ENCODE measurements at places on chromosomes 12 and 14. TPM values are rescaled to one million over a fixed set of nuclear protein-coding genes. Genes with fewer than 3 reads are reported as not detected.

- DNase-seq, result no peak
Measured at GRCh38 chr14:105165761-105166485, 2.7 kb downstream of the JAG2 start.

DNA sequence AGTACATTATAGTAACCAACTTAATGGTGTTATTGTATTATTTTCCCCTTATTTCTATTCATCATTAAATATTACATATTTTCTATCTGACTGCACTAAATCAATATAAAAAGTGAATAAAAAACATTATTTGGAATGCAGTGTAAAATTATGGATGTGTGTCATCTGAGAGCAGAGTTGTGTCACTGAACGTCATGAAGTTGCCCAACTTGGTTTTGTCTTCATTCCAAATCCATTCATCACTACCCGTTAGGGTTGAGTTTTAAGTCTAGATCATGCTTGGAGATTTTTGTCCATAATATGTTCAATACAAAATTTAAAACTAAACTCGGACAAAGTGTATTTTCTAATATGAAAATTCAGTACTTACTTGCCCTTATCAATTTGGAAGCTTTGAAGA, 16.1 kb downstream of the KLRF1 start:
- DNase-seq, result no peak

DNA sequence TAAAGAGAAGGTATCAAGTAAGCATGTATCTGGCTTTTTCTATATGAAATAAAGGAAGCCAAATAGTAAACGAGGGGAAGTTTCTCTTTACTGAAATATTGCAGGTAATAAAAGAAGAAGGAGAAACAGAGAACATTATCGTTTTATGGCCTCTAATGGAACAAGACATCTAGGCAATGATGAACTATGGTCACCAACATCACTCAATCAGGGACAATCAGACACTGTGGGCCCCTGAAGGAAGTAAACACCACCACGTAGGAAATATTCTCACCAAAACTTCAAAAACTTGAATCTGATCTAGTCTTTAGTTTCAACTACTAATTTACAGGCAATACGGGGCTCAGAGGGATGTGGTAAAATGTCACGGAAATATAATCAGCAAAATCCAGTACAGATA, 15.9 kb downstream of the HEBP1 start:
- DNase-seq, result no peak

DNA sequence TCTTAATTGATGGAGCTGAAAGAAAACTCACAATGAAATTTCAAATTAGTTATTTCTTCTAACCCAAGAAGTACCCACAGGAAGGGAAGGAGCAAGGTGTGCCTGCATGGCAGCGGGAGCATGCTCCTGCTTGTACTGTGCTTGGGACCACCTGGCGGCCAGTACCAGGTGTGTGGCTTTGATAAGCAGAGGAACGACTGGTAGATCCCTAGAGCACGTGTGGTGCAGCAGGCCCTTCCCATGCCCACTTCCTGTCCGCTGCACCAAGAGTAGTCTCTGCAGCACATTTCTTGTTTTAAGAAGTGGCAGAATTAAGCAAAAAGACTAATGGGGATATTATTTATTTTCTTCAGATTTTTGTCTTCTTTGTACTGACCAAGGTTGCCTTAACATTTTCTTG, 122.3 kb upstream of the ATF1 start:
- no peak for DNase-seq

GRCh38 chr12:13523536-13524307, 327.2 kb downstream of the EMP1 start:
- DNase-seq, result no peak

GRCh38 chr12:109630107-109630506, 56.5 kb downstream of the MVK start:
- DNase-seq, result no peak

Gene C14orf180
- total RNA-seq, result not detected

Gene C3AR1
- total RNA-seq, result 1.4 TPM

Gene SIX1
- total RNA-seq, result not detected

Measured in CD4-positive, alpha-beta T cell (primary cell).